HT1080 (cell line): ENCODE measurements at places on chromosomes 3 and 15. TPM values are rescaled to one million over a fixed set of nuclear protein-coding genes. Genes with fewer than 3 reads are reported as not detected.

DNA sequence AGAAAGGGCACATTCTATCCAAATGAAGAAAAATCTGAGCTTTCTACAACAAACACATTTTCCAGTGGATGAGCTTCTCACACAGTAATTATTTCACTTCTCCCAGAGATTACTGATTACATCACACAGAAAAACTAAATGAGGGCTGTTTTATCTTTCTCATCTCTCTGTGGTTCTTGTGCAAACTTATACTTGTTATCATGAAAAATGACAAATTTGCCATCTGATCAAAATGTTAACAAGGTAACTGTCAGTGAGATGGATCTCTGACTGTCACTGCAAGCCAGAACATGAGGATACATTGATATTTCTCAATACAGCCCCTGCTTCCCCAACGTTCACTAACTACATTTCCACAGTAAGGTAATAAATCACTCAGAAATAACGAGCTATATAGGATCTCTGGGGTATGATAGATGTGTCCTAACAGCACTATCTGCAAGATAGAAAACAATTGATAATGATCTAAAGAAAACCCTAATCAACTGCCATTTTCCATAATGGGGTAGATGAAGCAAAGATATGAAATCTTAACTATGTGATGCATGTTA, 829.3 kb upstream of the CFAP20DC start:
- DNase-seq: no peak

The MYZAP gene
- total RNA-seq: 1.8 and 2.1 TPM in 2 replicates

GRCh38 chr3:116473602-116474001, 28.3 kb upstream of the LSAMP start:
- DNase-seq: peak; percentile 39

The GPR27 gene
- total RNA-seq: not detected in 2 replicates

The CCK gene
- 1.1 TPM in 1 of 2 replicates, not detected in the other for total RNA-seq

- DNase-seq: no peak
These were observed 239.7 kb upstream of the ICE2 start for GRCh38 chr15:60718661-60719069.

GRCh38 chr3:113985541-113985940, 37.7 kb downstream of the ZDHHC23 start:
- DNase-seq: no peak

GRCh38 chr3:52361898-52362297, 45.8 kb downstream of the DNAH1 start:
- no peak for DNase-seq

DNA sequence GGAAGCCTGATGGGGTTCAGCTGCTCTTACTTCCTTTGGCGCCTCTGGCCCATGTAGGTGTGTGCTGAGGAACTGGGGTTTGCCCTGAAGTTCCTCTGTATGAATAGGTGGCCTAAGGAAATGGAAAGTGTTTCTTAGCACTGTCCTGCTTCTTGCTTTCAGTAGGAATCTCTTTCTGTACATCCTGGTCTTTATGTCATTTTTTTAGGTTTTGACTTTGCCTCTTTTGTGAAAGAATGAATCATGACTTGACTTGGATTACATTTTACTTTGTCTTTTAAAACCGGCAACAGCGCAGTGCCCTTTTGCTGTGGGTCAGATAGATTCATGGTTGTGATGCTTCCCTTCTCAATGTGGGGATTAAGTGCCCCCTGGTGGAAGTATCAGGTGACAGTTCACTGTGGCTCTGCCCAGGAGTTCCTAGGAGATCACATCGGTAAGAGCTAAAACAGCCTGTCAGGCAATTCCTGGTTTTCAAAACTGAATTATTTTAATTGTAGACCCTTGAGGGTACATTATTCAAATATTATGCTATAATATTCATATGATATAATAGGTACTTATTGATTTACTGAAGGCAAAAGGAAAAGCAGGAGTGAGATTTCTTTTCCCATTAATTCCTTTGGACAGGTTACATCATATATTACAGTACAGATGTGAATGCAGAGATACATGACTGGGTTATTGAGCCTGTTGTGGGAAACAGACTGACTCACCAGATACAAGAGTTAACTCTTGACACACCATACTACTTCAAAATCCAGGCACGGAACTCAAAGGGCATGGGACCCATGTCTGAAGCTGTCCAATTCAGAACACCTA, 95.4 kb downstream of the HCN4 start:
- peak; percentile 52 for DNase-seq

DNA sequence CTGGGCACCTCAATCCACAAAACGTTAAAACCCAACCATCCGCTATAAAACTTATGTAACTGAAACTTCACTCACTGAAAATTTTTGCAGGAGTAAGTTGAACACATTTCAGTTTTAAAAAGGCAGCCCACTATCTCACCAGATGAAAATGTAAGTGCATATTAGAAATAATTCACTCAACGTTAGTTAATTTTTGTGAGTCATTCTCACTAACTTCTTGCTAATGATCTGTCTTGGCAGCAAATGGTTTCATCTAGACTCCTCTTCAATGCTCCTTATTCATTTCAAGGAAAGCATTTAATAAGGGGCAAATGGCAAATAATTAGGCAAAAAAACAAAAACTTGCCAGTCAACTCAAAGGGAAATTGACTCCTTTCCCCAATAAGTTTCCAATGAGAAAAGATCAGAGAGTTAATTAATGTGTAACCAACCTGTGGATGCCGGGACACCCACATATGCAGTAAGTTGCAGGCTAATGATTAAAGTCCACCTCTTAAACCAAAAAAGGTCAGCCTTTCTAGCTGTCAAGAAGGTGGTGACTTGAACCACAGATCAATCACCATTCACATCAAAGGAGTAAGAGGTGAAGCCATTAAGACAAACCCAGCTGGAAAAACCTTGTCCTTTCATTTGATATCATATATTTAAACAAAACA, 22.9 kb upstream of the PRICKLE2 start:
- no peak for DNase-seq

The ZIC4 gene
- not detected in 2 replicates for total RNA-seq

DNA sequence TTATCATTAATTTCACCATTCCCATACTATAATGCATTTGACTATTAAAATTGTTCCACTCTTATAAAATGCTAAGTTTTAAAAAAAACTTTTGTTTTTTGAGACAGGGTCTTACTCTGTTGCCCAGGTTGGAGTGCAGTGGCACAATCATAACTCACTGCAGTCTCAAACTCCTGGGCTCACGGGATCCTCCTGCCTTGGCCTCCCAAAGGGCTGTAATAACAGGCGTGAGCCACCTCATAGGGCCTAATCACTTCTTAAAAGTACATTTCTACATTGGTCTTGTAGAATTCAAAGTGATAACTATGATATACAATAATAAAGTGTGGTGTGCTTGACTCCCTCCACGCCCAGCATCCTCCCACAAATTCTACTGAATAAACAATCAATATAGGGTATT, 3.0 kb downstream of the DENND4A start:
- no peak for DNase-seq

DNA sequence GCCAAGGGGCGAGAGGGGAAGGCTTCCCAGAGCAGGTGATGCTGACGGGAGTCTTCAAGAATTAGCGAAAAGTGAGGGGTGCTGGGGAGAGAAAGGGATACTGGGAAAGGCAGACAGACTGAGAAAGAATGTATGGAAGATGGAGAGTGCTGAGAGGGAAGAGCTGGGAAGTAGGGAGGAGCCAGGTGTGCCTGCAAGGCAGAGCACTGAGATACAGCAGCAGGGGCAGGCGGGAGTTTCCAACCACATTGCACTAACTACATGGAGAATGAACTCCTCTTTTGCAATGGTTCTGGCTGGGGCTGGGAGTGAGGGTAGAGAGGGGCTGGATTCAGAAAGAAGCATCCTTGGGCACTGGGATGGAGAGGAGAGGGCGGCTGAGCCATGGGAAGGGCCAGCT, 16.0 kb upstream of the CRABP1 start:
- DNase-seq: no peak

DNA sequence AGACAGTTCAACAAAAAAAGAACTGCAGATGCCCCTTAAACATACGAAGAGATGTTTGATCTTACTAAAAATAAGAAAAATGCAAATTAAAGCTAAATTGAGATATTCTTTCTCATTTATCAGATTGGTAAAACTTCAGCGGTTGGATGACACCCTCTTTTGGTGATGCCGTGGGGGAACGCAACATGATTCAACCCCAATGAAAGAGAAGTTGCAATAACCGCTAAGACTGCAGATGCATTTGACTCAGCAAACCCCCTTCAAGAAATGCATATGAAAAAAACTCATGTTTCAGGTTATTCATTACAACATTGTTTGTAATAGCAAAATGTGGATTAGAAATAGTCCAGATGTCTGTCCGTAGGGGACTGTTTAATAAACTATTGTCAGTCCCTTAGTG, 3.6 kb downstream of the KLHL6 start:
- no peak for DNase-seq

- peak; percentile 22 for DNase-seq
These were observed at the start of gene PAQR5 for GRCh38 chr15:69298697-69299441. Gene PAQR5 (plus strand): TSS chr15:69298912. CDS start chr15:69360081, 61,169 bp downstream.

DNA sequence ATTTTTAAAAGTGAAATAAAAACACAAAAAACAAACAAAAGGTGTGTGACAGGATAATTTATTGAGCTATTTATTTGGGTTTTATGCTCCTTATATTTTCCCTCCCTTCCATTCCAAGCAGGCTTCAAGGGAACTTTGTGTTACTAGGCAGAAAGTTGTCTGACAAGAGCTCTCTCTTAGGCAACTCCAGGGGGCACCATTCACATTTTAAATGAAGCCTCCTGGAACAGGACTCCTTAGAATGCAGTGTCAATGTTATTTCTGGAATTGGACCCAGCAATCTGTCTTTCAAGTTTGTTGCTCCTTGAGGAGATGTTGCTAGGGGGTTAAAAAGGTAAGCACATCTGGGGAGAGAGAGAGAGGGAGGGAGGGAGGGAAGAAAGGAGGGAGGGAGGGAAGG, 5.4 kb upstream of the RFX7 start:
- peak; percentile 22 for DNase-seq

DNA sequence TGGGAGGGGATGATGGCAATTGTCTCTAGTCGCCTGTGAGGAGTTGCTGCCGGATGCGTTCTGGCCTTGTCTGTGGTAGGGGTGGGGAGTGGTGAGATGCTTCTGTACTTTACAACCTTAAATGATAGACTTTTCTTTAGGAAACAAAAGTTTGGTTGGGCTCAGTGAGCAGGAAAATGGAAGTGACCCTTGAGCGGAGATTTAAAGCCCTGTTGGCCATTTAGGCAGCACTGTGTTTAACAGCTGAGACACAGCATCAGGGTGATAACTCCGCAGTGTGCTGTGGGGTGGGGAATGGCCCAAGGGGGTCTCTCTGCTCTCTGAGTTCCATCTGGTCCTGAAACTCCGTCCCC, 36.6 kb downstream of the SPSB4 start:
- no peak for DNase-seq

DNA sequence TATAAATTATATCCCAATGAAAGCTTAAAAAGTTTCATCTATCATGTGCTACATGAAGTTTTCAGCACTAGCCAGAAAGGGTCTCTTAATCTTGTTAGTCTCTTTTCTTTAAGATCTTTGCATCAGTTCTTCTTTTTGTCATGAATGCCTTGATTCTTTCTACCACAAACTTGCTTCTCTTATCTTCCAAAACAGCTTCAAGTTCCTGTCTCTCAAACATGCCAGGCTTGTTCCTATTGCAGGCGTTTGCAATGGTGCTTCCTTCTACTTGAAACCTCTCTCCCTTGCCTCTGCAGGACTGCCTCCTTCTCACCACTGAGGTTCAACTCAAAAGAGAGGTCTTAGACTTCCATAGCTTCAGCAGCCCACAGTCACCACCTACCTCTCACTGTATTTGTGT, 104.3 kb upstream of the FRMD4B start:
- DNase-seq: no peak

DNA sequence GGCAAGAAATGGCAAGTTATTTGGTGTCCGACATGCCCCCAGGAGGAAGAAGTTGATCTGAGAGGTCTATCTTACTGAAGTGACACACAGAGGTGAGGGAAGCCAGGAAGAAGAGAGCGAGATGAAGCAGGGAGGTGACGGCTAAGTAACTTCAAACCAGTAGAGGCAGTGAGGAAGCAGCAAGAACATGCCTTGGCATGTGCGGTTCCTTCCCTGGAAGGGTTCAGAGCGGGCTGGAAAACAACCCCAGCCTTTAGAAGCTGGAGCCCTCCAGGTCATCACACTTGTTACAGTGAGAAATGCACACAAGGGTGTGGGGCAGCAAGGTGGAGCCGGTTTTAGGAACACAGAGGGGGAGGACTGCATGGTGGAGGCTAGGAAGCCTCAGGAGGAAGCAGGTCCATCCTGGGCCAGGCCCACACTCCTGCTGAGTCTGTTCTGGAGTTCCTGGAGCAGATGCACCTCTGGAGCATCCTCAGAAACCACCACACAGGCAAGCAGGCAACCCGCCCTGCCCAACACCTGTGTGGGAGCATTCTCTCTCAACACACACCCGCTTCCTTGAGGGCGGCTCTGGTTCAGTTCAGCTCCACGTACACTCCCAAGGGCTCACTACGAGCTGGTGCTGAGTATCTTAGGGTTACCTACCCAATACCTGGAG, 47.1 kb downstream of the POC1A start:
- DNase-seq: no peak

The TMEM207 gene
- not detected in 2 replicates for total RNA-seq

- no peak for DNase-seq
These were observed 272.2 kb upstream of the CFAP20DC start for GRCh38 chr3:59321881-59322540.

The NR2E3 gene
- not detected in 2 replicates for total RNA-seq

DNA sequence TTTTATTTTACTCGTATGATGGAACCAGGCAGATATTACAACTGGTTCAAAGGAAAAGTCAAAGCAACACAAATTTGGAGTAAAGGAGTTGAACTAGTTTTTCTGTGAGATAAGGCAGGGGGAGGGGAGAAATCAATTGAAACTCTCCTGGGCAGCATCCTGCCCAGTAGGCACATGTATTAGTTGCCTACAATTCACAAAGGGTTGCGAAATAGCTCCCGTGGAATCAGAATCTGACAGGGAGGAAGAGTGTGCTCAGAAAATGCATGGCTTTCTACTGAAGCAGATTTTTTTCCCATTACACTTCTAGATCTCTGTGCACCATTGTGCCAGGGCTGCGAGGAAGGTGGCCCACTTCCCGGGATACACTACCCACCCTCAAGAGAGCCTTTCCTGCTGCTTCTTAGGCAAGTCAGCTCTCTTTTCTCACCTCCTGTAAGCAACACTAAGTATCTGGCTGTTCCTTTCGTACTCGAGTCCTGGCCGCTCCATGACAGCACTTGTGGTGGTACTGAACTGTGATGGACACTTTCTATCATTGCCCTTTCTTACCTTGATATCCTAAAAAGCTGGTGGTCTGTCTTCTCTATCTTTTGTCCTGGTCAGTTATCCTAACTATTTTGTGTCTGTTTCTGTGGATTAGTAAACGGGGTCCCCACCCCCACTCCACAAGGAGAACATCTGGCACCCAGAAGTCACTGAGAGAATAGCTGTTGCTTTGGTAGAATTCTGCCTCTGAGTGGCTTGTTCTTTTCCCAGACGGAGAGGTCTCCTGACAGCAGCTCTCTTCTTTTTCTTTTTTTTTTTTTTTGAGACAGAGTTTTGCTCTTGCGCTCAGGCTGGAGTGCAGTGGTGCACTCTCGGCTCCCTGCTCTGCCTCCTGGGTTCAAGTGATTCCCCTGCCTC, 74.8 kb downstream of the RPL39L start:
- peak; percentile 45 for DNase-seq

- DNase-seq: peak; percentile 41
These were observed 27.1 kb upstream of the LACTB start for GRCh38 chr15:63094495-63094931.
